Calu3 (cell line): ENCODE measurements at places on chromosomes 5 and 9.

- no peak for DNase-seq
Observed at GRCh38 chr5:78429332-78429980, 69.0 kb downstream of the SCAMP1 start.

DNA sequence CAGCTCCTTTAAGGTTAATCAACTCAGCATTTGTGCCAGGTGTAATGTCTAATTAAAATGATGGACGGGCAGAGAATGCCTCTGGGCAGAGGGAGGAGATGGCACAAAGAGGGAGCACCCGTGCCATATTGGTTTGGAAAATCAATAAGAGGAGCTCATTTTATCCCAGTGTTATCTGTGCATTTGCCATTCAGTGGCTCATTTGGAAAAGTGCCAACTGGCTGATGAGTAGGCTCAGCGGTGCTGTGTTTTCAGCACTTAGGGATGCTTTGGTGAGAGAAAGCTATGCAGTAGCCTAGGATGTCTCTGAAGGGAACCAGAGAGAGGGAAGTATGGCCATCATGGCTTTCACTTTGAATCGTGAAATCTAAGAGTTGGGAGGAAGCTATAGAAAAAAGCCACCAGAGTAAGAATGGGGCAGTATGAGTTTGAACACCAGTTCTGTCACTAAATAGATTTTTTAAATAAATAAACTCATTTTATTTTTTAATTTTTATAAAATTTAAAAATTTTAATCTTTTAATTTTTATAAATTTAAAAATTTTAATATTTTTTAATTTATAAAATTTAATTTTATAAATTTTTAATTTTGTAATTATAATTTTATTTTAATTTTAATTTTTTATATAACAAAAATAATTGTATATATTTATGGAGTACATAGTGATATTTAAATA is 472.8 kb downstream of the BRINP1 start:
- no peak for DNase-seq

DNA sequence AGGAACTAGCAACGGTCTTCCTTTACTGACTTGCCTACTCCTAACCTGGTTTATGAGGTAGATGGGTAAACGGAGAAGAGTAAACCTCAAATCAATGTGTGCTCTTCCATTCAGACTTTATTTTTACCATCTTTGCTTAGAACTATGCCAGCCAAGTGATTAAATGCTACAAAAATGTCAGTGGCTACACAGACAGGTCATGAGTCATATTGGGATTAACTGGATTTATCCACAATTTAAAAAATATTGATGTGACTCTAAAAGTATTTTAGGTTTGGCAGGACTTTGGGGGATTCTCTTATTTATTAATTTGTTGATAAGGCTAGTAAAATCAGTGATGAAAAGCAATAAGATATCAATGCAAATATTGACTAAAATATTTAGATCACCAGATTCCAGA is 275.0 kb downstream of the PLK2 start:
- no peak for DNase-seq

GRCh38 chr5:58770136-58770535 is 187.3 kb downstream of the RAB3C start:
- DNase-seq = no peak

DNA sequence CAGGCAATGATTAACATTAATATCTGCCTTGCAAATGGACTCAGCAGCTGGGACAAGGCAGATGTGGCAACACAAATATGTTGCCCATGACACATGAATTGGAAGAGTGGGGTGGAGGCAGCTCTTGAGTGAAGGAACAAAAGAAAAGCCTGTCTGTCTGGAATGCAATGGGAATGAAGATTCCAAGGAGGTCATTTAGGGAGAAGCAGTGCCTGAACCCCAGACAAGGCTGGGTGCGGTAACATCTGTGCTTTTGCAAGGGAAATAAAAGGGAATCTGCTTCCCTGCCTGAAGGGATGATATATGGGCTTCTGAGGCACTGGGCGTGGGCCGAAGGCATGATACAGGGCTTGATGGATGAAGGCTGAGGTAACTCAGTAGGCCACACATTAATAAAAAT is 94.1 kb upstream of the TRIM32 start:
- no peak for DNase-seq

DNA sequence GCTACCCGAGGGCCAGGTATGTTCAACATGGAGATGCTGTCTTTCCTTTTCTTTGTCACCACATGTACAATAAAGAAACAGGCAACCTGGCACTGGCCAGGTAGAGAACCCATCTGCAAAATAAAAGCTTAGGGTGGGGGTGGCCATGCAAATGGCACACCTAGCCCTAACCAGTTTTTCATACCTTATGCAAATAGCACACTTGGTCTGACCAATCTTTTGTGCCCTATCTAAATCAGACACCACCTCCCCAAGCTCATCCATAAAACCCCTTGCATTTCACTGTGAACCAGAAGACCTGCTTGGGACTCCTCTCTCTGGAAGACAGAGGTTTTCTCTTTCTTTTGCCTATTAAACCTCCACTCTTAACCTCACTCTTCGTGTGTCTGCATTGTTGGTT is 33.9 kb downstream of the JAKMIP2 start:
- DNase-seq = no peak

GRCh38 chr5:31986101-31986500 is 188.0 kb downstream of the GOLPH3 start:
- no peak for DNase-seq

- no peak for DNase-seq
Observed at GRCh38 chr9:89482901-89483361, 15.0 kb downstream of the SEMA4D start.

DNA sequence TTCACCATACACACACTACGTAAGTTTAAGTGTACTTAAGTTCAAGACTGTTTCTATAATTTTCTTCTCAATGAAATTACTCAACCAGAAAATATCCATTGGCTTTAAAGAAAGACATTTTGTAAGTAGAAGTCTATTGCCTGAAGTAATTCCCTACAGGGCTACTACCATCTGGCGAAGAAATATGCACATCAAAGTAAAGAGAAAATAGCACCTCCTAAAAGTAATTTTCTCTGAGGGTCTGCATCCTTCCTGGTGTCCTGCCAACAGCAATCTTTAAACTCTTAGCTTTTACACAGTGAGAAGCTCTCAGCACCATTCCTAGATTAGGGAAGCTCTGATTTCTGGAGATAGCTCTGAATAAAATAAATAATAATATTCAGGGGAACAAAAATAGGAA is 498.5 kb upstream of the TYRP1 start:
- no peak for DNase-seq

DNA sequence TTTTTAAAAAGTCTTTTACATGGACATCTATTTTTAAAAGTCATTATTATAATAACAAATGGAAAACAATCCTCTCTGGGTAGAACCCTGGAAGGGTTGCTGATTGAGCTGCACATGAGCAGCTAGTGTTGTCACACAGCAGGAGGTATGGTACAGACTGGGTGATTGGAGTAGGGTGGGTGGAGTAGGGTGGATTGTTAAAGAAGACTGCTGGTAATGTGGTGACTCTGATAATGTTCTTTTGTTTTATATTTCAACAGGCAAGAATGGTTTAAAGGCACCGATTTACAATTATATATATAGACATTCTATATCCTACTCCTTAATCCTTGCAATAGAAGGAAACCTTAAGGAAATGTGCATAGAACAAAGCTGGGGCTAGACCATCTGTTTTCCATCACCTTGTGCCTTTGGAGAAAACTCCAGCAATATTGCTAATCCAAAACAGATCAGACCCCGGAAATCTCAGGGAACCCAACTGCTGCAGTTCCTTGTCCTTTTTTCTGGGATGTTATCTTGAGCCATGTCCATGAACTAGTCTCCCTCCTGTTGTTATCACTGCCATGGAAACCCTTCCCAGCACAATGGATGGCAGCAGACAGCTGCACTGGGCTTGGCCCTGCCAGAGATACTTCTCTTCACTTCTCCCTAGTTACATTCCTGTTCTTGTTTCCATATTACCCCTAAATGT is 129.7 kb downstream of the YIPF5 start:
- no peak for DNase-seq

- DNase-seq = no peak
Observed at GRCh38 chr5:101728933-101729332, 567.2 kb downstream of the SLCO4C1 start.

GRCh38 chr5:160960592-160960991 is 108.6 kb upstream of the ATP10B start:
- no peak for DNase-seq

DNA sequence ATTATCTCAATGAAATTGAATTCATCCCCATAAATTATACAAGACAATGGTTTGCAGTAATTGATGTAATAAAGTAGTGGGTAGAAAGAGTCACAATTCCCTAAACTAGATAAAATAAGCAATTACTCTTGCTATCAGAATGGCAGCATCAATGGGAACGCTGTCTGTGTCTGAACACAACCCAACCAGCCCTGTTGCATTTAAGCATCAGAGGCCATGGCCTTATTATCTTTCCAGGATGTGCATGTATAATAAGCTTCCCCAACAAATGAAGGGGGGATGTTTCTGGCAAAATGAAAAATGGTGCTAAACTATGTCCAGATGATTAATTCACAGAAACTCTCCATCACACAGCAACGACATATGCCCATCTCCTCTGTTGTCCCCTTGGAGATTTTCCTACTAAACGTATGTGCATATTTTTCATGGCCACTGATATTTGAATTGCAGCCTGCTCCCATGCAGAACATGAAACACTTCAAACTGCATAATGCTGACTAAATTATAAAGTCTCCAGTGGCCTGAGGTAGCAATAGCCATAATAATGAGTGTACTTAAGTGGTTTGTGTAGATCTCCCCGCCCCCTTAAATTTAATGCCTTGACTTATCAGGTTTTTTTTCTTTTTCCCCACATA is 306.9 kb upstream of the ADAMTS16 start:
- DNase-seq = no peak

DNA sequence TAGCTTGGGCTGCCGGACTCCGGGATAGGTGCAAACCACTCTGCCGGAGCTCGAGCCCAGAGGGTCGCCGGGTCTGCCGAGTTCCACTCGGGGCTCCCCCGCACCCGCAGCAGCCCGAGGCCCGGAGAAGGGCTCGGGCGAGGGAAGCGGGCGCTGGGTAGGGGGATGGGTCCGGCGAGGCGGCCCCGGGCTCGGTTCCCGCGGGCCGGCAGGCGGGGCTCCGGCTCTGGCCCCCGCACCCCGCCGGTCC is 507 bp downstream of the RICTOR start:
- no peak for DNase-seq

GRCh38 chr9:110606179-110606790 is 26.7 kb upstream of the SVEP1 start:
- no peak for DNase-seq

DNA sequence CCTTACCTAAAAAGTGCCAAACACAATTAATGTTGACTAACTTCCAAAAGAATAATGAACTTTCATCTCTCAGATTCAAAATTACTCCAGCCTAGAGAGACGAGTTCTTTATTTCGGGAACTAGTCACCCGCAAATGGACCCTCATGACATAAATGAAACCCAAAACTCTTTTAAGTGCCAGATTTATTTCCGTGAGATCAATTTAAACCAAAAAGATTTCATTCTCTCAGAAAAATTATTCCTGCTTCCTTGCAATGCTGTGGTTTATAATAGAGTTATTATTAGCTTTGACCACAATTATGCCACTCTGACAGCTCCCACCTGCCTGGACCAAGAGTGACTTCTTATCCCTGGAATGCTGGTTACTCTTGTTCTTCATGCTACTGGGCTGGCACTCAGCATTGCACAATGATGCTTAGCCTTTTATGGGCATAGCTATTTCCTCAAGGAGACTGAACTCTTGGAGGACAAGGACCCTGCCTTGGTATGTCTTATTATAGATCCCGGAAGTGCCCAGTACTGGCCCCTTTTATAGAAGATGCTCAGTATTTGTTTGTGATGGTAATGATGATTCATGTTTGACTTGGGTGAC is 183.5 kb downstream of the SNX18 start:
- DNase-seq = peak; percentile 87

GRCh38 chr9:35905051-35905781 is 786 bp upstream of the HRCT1 start:
- no peak for DNase-seq

DNA sequence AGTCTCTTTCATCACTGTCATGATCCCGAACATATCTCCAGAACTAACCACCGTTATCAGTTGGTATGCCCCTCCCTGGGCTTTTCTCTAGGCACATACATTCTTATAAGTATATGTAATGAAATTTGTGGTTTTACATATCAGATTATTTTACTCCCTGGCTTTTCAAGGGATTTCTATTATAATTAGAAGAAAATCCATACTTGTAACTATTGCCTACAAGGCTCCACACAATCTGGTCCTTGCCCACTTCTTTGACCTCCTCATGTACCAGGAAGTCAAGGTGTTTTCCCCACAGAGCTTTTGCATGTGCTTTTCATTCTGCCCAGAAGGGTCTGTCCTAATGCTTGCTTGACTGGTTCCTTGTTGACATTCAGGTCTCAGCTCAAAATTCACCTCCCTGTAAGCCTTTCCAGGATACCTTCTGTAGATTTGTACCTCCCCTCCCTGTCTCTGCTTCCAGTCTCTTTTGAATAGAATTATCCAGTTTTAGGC is 33.6 kb upstream of the HSD17B4 start:
- DNase-seq = peak; percentile 74

DNA sequence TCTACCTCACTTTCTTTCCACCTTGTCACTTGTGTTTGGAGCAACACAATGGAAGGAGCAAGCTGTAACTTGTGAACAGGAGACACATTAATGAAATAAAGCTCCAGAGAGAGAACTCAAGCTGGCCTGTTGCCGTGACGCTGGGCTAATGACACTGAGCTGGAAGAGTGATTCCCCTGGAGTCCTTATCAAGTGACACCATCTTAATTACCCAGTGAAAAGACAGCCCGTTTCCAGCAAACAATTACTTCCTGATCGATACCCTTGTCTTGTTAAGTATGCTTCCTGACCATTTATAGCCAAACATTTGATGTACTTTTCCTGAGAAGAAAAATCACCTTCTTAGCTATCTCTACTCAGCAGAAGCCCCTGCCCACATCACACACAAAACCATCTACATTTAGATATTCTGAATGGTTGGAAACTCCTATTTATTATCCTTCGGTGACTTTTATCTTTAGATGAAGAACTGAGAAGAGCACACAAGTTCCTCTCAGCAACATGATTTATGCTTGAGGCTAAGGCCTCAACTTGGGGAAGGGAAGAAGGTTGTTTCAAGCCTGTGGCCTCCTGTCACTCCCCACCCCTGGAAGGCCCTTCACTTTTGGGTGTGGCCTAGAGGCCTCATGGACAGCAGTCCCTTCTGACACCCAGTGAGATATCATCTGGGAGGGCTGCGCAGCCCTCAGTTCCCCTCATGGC is 34.1 kb downstream of the CRHBP start:
- no peak for DNase-seq

DNA sequence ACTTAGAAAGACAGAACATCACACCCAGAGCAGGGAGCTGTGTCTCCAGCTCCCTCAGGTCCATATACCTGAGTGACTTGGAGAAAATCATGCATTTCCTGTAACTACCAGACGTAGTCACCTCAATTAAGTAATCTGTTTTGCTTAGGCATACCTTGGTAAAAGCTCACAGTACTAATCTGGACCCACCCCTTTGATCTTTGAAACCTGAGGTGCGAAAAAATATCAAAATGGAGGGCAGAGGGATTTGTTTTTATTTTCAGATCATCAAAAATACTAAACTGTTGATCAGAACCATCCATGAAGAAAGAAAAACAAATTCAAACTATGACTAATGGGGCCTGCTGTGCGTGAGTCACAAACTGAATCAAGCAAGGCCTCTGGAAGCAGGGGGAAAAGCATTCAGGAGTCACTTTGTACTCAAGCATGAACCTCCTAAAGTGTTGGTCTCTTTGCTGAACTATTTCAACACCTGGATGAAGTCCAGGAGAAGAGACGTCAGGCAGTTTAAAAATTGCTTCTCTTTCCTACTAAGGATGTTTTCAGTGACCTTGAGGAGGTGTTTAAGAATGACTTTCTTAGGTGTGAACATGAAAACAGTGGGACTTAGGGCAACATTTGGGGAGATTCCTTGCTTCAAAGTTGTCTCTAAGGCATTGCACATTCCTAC is 76.3 kb downstream of the MUSK start:
- peak; percentile 44 for DNase-seq
